Natural killer cell (primary cell): ENCODE measurements at places on chromosomes 12 and 14.

GRCh38 chr12:67078957-67079356 is 190.2 kb upstream of the CAND1 start:
- no peak for DNase-seq

- DNase-seq: no peak
These were observed 24.2 kb upstream of the NOVA1 start for GRCh38 chr14:26621807-26622560.

GRCh38 chr14:54798465-54799124 is 104.0 kb downstream of the GCH1 start:
- DNase-seq: no peak

DNA sequence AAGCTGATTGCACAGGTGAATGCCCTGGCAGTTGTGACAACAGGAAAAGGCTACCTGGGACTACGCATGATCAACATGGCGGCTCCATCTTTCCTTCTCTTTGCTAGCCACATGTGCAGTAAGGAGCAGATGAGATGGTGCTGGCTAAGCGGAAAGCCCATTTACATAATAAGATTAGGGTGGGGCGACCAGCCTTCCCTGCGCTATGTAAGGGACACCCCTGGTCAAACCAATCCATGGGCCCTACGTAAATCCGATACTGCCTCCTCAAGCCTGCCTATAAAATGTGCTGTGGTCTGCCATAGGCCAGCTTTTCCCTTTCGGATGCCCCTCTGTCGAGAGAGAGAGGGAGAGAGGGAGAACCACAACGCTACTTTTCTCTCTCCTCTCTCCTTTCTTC is 31.0 kb upstream of the BTG1 start:
- no peak for DNase-seq

DNA sequence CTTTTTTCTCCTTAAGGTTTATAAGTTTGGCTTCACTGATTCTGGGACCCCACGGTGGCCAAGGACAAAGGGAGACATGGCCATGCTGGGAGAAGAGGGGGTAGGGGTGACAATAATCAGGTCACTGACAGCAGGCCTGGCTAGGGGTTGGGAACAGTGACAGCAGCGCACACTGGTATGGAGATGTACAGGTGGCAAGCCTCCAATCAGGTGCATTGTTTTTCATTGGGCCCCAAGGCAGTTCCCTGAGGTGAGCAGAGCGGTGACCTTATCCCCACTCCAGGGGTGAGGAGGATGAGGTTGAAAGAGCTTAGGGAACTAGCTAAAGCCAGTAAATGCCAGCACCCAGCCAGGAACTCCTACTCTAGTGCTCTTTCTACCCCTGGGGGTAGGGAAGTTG is 1.4 kb downstream of the SYNDIG1L start:
- DNase-seq: no peak

DNA sequence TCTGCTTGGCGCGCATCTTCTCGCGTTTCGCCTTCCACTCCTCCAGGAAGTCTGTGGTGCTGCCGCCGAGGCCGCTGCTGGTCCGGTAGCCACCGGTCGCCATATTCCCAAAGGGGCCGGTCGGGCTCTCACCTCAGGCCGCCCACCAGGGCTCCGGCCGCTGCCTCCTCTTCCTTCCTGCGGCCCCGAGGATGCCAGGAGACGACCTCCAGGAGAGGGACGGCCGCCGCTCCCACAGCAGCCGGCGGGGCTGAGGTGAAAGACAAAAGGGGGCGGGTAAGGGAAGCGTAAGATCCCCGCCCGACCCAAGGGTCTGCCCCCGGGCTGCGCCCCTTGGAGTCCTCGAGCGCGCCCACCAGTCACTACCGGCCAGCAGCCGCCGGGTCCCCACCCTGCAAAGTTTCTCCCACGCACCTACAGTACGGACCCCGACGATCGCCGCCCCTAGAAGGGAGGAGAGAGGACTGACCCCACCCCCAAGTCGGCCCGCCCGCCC is 574 bp downstream of the PAWR start:
- DNase-seq: no peak

- no peak for DNase-seq
These were observed 954.9 kb downstream of the DIO2 start for GRCh38 chr14:79256380-79256779.
